H7 (cell line): ENCODE measurements at places on chromosomes 6 and 20. TPM values are rescaled to one million over a fixed set of nuclear protein-coding genes. Genes with fewer than 3 reads are reported as not detected.

GRCh38 chr20:34558320-34559218, at the start of gene MAP1LC3A:
Gene MAP1LC3A (plus strand): TSS chr20:34558718. CDS start chr20:34558869, 151 bp downstream.
- peak; percentile 98 for DNase-seq

- DNase-seq = peak; percentile 20
These were observed 3.1 kb downstream of the LAMP5 start for GRCh38 chr20:9517297-9518162.

DNA sequence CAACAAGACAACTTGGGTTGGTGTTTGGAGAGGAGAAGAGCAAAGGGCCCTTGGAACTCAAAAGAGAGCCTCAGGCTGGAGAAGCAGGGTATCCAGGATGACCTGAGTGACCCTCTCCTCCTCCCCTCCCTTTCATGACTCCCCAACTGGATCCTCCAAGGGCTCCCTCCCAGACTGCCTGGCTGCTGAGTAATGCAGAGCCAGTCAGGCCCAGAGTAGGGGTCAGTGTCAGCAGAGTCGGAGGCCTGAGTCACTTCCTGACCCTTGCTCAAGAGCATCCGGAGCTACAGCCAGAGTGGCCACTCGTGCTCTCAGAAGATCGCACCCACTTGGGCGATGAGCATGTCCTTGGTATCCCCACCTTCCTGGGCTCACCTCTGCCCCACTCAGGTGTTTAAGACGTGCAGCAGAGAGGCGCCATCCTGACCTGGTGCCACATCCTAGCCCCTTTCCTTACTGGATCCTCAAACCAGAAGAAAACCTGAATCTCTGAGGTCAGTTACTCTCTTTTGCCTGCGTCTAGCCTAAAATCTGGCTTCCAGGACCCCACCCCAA, 2.8 kb upstream of the MAPK13 start:
- DNase-seq = peak; percentile 41

LY6G6D gene
- 2.8 TPM in 1 of 2 replicates, not detected in the other for total RNA-seq

DNA sequence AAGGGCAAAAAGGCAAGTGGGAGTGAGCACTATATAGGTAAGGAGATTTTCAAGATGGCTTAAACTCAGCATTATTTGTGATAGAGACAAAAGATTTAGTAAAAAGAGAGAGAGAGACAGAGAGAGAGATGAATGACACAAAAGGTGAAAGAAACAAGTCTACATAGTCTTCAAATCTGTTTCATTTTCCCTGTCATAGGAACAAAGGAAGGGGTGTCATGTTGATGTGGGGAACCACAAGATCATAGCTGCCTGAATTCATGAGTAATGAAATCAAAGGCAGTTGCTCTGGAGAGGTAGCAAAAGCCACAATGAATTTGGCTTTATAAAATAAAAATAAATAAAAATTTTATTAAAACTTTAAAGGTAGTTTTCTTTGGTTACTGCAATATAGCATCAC, 67.2 kb upstream of the PHIP start:
- DNase-seq = no peak

HDGFL1 gene
- total RNA-seq = 0.07 TPM in 1 of 2 replicates, not detected in the other
